CD4-positive, alpha-beta T cell treated with Interferon gamma for 1 hour (primary cell): ENCODE measurements at places on chromosomes 4 and X.

DNA sequence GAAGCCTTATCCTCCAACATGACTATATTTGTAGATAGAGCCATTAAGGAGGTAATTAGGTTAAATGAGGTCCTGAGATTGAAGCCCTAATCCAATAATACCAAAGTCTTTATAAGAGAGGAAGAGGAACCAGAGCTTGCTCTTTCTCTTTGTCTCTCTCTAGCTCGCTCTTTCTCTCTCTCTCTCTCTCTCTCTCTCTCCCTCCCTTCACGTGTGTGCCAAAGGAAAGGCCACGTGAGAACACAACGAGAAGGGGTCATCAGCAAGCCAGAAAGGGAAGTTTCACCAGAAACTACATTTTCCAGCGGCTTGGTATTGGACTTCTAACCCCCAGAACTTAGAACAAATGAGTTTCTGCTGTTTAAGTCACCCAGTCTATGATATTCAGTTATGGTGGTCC is 1540.5 kb downstream of the C4orf33 start:
- DNase-seq, result no peak

DNA sequence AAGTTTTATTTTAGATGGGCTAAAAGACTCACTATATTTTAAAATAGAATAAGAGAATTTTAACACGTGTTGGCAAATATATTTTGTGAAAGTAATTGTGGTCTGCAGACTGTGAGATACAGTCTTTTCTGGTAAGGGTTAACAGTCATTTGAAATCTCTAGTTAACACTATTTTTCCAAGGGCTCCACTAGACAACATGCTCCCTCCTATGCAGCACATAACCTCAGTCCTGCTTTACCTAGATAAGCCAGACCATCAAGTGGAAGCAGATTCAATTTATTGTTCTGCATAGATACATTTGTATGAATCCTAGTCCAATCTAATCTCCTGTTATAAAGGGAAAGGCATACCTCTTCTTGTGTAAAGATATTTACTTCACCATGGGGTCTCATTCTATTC is 133.2 kb upstream of the CT83 start:
- DNase-seq, result no peak

DNA sequence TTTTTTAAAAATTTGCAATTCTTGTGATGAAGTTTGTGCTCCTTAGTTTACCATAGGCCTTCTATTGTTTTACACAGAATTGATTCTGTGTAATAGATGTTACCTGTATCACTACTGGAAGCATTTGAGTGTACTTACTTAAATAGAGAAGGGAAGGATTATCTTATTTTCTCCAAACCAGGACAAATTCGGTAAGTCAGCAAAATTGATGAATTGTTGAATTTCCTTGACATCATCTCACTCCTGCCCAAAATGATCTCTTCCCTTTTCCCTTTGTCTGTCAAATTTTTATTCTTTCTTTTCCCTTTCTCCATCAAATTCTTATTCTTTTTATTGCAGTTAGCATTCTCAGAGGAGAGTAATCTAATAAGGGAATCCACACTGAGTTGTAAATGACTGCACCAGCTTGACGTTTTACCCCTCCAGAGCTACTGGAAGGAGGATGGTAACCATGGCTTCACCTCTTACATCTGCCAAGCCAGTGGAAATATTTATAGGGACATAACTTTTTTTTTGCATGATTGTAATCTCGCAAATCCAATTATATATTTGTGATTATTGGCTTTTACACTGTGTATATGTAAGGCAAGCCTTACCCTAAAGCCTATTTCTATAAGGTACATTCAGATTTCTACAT is 42.6 kb upstream of the HAND2 start:
- no peak for DNase-seq

DNA sequence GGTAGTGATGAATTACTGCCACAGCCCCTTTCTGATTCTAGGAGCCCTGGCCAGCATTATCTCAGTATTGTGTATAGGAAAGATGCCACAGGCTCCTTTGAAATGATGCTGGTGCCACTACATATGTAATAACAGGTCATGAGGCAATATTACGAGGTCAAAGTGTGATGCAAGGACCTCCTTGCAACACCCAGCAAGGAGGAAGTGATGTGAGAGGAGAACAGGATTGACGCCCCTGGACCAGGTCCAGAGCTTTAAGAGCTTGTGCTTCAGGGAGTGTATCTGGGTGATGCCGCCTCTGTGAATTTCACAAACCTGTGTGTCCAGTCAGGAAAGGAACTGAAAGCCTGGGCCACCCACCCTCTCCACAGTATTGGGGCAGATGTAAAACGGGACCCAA is 261.8 kb downstream of the MID1IP1 start:
- peak; percentile 57 for DNase-seq

DNA sequence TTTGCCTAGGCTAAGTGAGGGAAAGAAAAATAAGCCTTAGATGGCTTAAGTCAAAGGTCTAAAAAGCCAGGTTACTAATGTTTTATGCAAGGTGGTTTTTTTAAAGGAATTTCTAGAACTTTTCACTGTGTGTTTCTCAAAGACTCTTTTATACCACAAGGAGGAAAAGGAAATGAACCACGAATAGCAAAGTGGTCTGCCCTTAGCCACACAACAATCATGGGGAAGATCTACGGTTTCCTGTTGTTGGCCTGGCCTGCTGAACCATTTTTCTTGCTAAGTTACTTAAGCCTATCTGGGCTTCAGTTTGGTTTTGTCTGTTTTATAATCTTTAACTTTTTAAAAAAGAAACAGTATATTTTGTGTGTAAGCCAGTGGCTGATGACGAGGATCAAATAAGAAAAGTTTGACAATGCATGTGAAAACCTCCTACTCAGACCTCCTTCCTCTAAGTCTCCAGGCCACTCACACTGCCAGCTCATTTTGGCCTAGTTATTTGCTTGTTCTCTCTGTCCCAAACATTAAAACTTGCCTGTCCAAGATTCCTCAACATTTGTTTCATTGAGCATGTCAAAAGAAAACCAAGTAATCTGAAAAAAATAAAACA is 56.7 kb upstream of the COL25A1 start:
- no peak for DNase-seq

DNA sequence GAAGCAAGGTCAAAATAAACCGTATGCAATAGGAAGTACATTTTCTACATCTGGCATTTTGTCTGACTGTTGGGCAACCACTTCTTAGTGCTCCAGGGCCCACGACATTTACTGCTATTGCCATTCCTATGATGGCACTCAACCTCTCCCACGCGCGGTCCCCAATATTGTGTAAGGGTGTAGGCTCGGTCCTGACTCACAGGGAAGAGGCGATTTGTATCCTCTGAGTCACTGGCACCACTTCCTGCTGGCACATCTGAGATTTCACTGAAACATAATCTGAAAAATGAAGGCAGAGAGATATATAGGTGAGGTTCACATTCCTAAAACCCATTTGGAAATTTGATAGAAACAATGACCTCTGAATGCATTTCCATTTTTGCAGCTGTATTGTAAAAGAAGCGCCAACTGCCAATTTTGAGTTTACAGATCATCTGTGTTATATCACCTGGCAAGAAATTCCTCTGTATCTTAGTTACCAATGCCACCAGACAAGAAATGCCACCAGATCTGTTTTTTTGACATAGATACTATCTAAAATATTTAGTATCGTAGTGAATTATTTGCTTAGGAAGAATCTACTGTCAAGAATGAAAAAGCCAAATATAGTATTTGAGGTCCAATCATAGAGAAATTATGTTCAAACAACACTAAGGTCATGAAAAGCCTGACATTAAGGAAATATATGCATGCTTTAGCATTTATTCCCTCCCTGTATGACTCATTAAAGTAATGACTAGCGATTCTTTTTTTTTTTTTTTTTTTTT is 9.8 kb downstream of the EREG start:
- DNase-seq, result peak; percentile 76

- no peak for DNase-seq
These were observed 31.7 kb downstream of the PSAPL1 start for GRCh38 chr4:7403001-7403400.

- DNase-seq, result no peak
These were observed 1974.7 kb downstream of the ARAP2 start for GRCh38 chr4:34269613-34270012.

GRCh38 chrX:54964766-54965497 is 29.1 kb downstream of the PFKFB1 start:
- DNase-seq, result no peak

- no peak for DNase-seq
These were observed 43.0 kb downstream of the ADD1 start for GRCh38 chr4:2886622-2887021.

DNA sequence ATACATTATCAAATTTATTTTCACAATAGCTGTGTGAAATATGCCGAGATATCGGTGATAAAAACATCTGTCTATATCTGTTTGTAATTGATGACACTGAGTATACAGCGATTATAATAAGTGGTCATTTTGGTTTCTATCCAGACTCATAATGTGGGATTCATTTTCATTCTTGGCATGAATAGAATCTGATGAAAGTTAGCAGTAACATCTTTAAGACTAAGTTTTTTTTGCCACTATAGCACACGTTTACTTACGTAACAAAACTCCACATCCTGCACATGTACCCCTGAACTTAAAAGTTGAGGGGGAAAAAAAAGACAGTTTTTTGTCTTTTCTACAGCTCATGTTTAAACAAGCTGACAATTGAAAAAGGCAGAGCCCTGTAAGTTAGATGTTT is 86.4 kb downstream of the PPA2 start:
- DNase-seq, result no peak

- peak; percentile 61 for DNase-seq
These were observed 2.7 kb upstream of the TIMP1 start for GRCh38 chrX:47579537-47579936.

- DNase-seq, result no peak
These were observed 102.2 kb downstream of the SEL1L3 start for GRCh38 chr4:25760518-25761157.

DNA sequence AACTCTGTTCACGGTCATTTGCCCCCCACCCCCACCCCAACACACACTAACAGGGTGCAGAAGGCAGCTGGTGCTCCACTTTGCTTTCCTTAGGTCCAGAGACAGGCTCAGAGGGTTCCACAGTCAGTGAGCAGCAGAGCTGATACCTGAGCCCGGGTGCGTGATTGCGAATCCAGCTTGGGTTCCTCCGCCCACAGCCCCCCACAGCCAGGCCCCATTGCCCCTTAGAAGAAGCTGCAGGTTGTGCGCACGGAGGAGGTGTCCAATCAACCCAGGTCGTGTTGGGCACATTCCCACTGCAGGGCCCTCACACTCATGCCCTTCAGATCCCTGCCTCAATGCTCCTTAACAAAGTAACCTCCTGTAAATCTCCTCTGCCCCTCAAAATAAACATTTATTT is 85.0 kb downstream of the WFS1 start:
- DNase-seq, result no peak

GRCh38 chr4:121711263-121712000 is 14.7 kb upstream of the ANXA5 start:
- peak; percentile 31 for DNase-seq

DNA sequence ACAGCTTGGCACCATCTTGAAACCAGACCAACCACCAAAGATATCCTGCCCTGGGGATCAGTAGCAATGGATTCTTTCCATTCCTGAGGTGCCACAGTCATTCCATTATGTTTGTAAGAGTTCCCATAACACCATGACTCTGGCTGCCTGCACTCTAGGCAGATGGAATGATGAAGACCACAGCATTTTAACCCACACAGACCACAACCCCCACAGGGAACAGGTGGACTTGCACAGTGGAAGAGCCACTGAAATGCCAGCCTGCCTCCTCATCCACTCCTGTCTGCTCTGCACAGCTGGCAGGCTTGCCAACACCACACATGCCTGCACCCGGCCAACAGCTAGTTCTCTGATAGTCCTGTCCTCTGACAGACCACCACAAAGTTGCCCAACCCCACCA is 2362.2 kb upstream of the AGA start:
- DNase-seq, result no peak

DNA sequence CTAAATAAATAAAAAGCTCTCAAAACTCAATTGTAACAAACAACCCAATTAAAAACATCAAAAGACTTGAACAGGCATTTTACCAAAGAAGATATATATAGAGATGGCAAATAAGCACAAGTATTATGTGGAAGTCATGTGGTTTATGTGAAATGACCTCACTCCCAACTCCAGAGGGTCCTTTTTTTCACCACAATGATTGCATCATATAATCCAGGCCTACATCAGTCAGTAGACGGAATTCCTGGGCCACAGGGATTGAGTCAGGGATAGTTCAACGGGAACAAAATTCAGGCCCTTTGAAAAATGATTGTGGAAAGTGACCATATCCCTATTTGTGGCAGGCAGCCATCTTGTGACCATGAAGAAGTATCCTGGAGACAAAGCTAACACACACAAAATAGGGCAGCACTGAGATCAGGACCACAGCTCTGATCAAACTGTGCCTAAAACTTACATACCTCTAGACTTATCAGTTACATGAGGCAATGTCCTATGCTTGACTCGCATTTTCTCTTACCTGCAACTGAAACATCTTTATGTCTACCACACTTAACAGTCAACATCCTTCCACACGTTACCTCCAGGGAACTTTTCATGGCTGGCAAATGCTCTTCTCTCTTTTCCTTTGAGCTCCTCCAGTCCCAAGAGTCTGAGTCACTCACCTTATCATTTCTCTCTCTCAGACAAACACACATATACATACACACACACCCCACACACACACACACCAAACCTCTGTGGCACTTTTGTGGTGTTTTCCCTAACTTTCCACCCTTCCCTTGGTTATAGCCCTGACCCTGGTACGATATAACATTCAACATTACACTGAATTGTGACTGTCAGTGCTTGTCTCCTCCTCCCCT is 113.5 kb downstream of the PHF8 start:
- DNase-seq, result no peak

- no peak for DNase-seq
These were observed 1.9 kb upstream of the DGAT2L6 start for GRCh38 chrX:70175338-70175737.

DNA sequence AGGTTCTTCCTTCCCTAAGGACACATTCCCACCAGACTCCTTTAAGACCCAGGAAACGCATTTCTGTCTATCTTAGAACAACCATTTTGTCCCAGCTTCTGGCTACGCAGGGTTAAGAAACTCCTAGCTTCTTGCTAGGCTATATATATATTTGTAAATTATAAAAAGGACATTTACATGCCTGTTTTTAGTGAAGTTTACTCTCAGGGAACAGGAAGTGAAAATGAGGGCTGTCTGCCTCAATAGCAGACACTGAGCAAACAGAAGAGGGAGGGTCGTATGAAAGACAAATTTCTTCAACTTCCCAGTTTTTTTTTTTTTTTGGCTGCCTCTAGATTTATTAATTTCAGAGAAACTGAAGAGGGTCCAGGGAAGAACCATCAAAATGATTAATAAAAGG is 9.3 kb upstream of the FRMPD3 start:
- DNase-seq, result no peak

DNA sequence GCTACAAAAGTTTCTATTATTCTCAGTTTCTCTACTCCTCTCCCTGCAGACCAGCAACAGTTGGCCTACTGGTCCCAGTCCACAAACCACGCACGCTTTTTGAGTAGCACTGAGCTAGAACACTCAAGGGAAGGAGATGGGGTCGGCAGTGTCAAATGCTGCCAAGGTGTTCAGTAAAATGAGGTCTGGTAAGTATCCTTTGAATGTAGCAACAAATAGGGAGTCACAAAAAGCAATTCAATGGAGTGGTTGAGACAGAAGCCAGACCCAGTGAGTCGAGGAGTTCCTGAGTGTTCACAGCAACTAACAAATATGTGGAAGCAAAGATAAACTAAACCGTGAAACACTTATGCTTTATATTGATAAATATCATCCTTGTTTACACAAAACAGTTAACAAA is 355.7 kb downstream of the MID1IP1 start:
- no peak for DNase-seq
